Activated CD8-positive, alpha-beta memory T cell treated with anti-CD3 and anti-CD28 coated beads for 36 hours (primary cell): ENCODE measurements at places on chromosomes 6 and 20. TPM values are rescaled to one million over a fixed set of nuclear protein-coding genes. Genes with fewer than 3 reads are reported as not detected.

Gene SLPI
- total RNA-seq = not detected

Gene EYS
- total RNA-seq = not detected

Gene VPS16
- total RNA-seq = 44.7 TPM

Gene MROH8
- total RNA-seq = 1.8 TPM

Gene CALHM4
- not detected for total RNA-seq

Gene GJE1
- total RNA-seq = not detected

Gene BPI
- not detected for total RNA-seq

Gene CSNK2B
- 329 TPM for total RNA-seq

Gene CD40
- 3.0 TPM for total RNA-seq

Gene RBPJL
- not detected for total RNA-seq
